ENCODE measurements at places on chromosomes 11 and 22.

DNA sequence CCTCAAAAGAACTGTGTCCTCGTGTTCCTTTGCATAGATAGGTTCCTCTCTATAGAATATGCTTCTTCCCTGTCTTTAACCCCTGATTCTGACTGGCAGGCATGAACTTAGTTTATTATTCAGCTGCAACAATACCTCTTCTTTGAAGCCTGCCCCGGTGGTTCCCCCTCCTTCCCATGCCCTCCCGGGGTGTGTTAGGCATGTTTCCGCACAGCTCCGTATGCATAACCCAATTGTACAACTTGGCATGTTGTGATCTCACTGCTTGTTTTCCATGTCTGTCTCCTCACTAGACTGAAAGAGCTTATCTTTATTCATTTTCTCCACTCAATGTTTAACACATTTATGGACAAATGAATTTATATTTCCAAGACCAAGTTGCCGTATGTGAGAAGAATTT lies 72.6 kb downstream of the DEPDC5 start:
- DNase-seq = no peak

GRCh38 chr11:65662247-65662798 lies 393 bp downstream of the RELA start:
- no peak for DNase-seq

DNA sequence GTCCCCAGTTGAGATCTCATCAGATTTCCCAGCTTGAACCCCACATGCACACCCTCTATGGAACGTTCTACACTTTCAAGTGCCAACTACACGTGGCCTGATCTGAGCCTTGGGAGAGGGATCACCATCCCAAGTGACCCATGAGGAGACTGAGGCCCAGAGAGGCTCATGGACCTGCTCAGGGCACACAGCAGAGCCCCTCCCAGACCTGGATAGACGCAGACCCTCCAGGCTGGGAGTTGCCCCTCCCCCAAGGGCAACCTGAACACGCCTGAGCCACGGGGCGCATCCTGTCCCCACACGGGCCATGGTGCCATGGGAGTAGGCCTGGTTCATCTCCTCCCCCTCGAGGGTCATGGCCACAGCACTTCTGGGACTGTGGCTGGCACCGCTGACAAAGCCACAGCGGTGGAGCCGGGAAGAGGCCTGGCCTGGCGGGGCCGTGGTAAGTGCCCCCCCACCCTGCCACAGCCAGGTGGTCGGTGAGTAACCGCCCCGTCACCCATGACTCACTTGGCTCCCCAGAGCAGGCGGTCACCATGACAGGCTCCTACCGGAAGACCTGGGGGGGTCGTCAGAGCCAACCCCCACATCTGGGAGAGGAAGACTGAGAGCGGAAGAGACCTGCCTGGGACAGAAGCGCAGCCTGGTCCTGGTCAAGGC lies 8.1 kb downstream of the WNT7B start:
- no peak for DNase-seq

DNA sequence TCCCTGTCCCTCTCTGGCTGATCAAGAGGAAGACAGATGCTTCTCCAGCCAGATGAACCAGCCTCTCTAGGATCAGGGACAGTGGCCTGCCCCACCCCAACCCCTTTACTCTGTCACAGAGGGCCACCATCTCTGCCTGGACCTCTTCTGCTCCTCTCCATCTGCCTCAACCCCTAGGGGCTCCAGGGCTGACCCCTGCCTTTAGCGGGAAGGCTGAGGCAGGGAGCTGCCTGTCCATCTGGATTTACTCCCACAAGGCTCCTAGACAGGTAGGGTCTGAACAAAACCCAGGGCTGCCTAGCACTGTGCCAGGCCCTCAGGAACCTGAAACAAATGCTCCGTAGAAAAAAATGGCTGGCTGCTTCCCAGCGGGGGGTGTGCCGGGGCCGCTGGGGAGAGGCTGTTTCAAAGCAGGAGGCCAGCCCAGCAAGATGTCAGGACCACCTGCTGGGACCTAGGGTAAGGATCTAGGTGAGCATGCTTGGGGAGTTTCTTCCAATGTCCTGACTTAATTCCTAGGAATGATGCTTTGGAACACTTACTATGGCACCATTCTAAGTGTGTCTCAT lies 3.2 kb downstream of the CHST1 start:
- DNase-seq = no peak

DNA sequence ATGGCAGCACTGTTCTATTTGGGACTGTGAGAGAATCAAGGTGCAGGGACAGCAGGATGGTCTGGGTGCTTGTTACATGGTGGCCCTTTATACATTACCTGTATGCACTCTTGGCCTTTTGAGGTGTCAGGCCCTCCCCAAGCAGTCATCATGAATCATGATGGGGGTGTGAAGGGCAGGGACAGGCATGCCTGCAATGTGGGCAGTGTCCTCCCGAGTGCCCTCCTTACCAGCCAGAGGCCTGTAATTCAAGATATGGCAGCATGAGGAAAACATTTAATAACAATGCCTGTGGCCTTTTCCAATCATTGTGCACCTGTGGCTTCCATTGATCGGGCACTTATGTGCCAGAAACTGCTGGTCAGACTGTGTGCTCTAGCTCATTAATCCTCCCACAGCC lies 25.5 kb upstream of the CYP2D6 start:
- no peak for DNase-seq

All from activated CD8-positive, alpha-beta memory T cell treated with anti-CD3 and anti-CD28 coated beads for 4 hours (primary cell).